Dermis microvascular lymphatic vessel endothelial cell (primary cell): ENCODE measurements at places on chromosomes 16 and 17.

DNA sequence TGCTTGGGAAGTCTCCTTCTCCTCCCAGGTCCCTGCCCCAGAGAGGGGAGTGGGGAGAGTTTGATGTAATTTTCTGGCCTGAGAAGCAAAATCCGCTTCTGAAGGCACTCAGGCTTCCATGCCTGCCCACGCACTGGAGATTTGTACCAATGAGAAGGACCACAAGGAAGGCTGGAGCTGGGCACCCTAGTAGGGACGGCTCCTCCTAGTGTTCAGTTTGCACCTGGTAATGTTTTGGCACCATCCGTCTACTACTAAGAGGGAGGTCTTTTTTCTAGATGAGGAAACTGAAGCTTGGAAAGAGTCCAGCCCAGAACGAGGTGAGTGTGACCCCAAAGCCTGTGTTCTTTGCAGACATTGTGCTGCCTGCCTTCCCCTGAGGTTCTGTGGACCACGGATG is 83.6 kb upstream of the NLRP1 start:
- DNase-seq = no peak

- DNase-seq = no peak
Observed at GRCh38 chr16:69883744-69884143, 67.4 kb upstream of the CLEC18A start.

GRCh38 chr17:42474276-42474675 is 15.6 kb downstream of the ATP6V0A1 start:
- DNase-seq = no peak

GRCh38 chr16:30356401-30357084 is 1.4 kb upstream of the CD2BP2 start:
- DNase-seq = no peak

GRCh38 chr17:82121660-82122629 is 23.9 kb upstream of the FASN start:
- DNase-seq = no peak

DNA sequence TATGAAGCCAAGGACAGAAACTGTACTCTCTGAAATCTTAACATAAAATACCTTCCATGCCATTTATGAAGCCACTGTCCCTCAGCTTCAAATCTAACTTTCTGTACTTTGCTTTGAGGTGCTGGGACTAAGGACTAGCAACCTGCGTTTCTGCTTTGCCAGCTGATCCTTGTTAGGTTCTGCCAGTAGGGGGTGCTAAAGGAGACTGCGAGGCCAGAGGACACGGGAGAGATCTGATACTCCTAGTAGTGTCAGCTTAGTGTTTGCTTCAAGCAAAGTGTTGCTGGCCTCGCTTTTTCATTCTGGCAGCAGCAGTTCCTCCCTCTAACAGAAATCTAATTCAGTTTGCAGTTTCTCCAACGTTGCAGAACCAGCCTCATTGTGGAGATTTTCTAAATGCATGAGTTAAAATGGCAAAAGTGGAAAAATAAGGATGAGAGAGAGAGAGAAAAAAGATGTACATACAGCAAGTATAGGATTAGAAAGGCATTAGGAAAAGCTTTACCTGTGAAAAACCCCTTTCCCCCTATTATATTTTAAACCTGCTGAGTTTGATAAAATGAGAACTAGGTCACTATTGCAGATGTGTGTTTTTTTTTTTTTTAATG is 297.5 kb downstream of the CA10 start:
- DNase-seq = no peak

GRCh38 chr17:19470530-19471261 is 59.7 kb downstream of the RNF112 start:
- DNase-seq = no peak
